ENCODE measurements at places on chromosomes 1 and 21. TPM values are rescaled to one million over a fixed set of nuclear protein-coding genes. Genes with fewer than 3 reads are reported as not detected.

DNA sequence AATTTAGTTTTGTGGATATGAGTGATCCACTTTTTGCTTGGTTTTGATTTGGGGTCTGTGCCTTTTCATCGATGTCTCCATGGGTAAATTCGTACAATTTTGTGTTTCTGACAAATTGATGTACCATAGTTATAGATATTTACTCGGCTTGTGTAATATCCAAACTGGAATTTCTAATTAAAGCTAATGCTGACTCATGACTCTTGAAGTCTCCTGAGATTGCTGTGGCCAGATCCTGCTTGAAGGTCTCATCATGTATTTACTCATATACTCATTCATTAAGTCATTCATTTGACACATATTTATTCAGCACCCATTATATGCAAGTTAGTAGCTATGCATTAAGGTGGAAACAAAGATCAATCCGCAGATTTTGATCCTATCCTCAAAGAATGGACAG is 423.2 kb downstream of the RWDD3 start:
- DNase-seq = no peak

- no peak for DNase-seq
Measured at GRCh38 chr1:15609631-15610030, 7.6 kb upstream of the DDI2 start.

The SPATA46 gene
- total RNA-seq = not detected

The YTHDF2 gene
- total RNA-seq = 74.4 TPM

DNA sequence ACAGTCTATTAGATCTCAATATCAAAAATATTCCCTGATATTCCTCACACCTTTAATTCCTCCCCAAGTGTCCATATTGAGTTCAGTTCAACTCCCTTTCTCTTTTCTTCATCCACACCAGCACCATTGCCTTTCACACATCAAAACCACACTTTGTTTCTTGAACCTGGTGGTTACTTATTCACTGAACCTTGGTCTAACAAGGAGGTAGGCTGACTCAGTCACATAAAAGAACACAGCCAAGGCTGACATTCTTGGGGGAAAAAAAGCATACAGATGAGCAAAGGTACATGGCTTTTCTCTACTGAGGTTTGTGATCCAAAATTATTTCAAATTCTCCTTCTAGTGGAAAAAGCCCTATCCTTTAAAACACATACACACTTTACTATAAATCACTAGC is 131.7 kb upstream of the USH2A start:
- no peak for DNase-seq

The TMEM81 gene
- total RNA-seq = 2.2 TPM

The RNF186 gene
- not detected for total RNA-seq

GRCh38 chr1:156551066-156551643 is 21.2 kb downstream of the IQGAP3 start:
- DNase-seq = no peak

- DNase-seq = no peak
Measured at GRCh38 chr1:241821363-241821762, 26.6 kb upstream of the EXO1 start.

- DNase-seq = no peak
Measured at GRCh38 chr1:89809556-89809955, 11.3 kb upstream of the LRRC8D start.

The CYP4X1 gene
- 8.1 TPM for total RNA-seq

DNA sequence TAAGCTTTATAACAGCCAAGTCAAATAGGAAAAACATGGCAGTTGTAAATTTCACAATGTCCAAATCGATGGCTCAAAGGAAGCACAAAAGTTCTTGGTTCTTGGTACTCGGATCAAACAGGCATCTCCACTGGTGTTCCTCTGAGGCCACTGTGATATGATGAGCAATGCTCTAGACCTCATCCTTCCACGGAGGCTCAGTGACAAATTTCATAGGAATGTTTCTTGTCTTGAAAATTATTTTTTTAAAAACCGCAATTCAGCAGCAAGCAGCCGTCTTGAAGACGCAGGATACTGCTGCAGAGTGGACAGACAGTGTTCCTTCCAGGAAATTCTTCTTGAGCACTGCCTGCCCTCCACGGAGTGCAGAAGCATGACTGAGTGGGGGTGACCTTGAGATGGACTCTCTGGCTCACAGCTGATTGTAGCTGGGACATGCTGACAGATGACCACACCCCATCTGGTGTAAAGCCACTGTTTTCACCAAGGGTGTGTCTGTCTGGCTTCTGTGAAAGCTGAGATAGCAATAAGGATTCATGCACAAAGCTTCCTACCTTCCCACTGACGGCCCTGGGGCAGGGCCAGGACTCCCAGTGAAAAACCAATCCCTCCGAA is 61.9 kb downstream of the TIAM1 start:
- peak; percentile 37 for DNase-seq

DNA sequence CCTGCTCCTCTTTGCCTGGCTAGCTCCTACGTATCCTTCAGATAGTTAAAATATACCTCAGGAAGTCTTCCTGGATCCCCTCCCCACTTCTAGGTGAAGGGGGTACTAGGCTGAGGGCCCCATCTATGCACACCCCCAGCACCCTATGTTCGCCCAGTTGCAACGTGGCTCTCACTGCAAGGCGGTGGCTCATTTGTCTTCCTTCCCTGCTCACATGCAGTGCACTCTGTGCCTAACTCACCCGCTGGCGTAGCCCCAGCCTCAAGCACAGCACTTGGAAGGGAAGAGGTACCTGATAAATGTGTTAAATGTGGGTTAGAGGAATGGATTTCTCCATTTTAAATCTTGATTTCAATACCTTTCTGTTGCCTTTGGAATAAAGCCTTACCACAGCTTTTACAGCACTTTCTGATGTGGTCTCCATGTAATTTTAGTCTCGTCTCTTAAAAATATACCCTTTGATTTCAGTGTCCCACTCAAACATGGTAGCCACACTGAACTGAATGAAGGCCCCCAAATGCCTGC is 39.3 kb downstream of the L1TD1 start:
- no peak for DNase-seq

GRCh38 chr1:111605576-111605975 is 14.0 kb upstream of the RAP1A start:
- peak; percentile 18 for DNase-seq

The DIO1 gene
- total RNA-seq = 219 TPM

- no peak for DNase-seq
Measured at GRCh38 chr1:181936269-181936668, 125.2 kb downstream of the ZNF648 start.

- DNase-seq = no peak
Measured at GRCh38 chr1:184567009-184567408, 180.2 kb downstream of the C1orf21 start.

The RIPPLY3 gene
- not detected for total RNA-seq

- no peak for DNase-seq
Measured at GRCh38 chr1:227032396-227032795, 92.3 kb downstream of the COQ8A start.

GRCh38 chr1:232377494-232377770 is 252.5 kb downstream of the SIPA1L2 start:
- DNase-seq = peak; percentile 39

- DNase-seq = peak; percentile 12
Measured at GRCh38 chr1:31073044-31073443, 7.5 kb upstream of the PUM1 start.

The WNT9A gene
- 3.2 TPM for total RNA-seq

The ST6GALNAC5 gene
- total RNA-seq = 3.0 TPM

The KLHL12 gene
- 25.1 TPM for total RNA-seq

The CCDC24 gene
- total RNA-seq = 10.4 TPM

The FCER1G gene
- total RNA-seq = 70.9 TPM

The ENAH gene
- total RNA-seq = 31.4 TPM

GRCh38 chr1:97034651-97035050 is 313.1 kb downstream of the PTBP2 start:
- DNase-seq = no peak

Measured in thyroid gland (tissue), 4 donors.